ENCODE measurements at places on chromosomes 6 and 20.

DNA sequence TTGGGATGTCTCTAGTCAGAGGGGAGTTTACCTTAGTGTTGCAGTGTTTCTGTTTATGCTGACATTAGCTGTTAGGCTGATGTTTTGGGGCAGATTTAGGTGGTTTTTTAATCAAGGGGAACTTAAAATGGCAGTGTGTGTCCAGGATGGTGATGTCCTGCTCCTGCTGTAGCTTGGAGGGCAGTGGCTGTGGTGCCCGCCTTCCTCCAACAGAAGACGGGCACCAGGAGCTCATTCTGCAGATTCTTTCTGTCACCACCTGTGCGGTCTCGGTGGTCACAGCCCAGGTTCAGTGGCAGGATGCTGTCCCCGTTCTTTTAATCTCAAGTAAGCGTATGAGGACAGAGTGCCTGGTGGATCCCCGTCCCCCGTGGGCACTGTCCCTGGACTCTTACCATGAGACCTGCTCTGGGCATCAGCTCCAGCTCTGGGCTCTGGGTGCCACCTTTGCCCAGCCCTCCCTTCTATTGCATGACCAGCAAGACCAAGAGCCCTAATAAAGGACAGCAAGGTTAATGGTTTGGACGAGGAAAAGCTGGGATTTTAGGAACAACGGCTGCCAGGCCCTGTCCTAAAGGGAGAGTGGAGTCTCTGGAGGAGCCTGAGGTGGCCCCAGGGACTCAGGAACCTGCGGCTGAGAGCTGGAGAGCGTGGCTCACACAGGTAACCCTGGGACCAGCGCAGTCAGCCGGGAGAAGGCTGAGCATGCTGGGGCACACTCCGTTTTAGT, 217.3 kb downstream of the ERMARD start:
- peak; percentile 7 for DNase-seq

- no peak for DNase-seq
These were observed 64.1 kb upstream of the SIRPA start for GRCh38 chr20:1831096-1831495.

DNA sequence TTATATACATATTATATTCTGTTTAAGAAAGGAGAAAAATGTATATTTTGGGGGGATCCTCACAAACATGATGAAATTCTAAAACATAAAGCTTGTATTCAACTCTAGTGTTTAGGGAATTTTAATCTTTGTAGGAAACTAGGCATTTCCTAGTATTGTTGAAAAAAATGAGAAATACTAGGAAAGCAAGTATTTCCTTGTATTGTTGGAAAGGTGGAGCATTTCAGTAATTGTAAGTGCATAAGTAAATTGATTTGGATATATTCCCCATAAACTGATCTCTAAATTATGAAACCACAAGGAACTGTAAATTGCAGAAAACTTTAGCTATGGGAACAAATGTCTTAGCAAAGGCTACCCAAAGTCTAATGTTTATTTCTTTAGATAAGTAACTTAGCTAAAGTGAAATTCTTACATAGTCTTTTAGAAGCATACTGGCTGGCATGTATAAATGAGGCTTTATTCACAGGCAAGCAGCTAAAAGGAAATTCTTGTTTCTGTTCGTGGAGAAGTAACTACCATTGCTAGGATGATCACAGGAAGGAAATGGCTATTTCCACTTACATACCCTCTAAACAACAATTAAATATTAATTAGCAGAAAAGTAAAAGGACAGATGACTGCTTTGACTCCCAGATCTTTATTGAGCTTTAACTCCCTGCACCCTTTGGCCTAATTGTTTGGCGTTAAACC, 19.9 kb upstream of the NRN1 start:
- no peak for DNase-seq

GRCh38 chr6:6843057-6843627, 254.6 kb downstream of the LY86 start:
- no peak for DNase-seq

GRCh38 chr6:152309648-152310047, 327.5 kb downstream of the SYNE1 start:
- DNase-seq, result peak; percentile 60

- DNase-seq, result no peak
These were observed 45.6 kb downstream of the LYRM4 start for GRCh38 chr6:5215159-5215558.

DNA sequence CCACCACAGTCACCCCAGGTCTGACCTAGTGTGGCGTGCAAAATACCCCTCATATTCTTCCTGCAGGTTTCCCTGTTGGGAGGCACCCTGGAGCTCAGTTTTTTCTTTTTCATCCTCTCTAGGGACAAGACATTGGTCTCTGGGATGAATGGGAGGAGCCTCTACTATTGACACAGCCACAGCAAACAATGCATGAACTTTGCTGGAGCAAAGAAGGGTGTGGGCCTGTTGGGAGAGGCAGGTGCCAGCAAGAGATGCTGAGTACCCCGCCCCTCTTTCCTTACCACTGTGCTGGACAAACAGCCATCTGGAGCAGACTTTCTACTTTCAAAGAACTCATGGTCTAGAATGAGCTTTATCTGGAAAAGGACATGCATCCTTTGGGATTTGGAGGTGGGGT, 10.1 kb downstream of the TGM3 start:
- no peak for DNase-seq
